ENCODE measurements at places on chromosomes 6 and 20.

- no peak for DNase-seq
These were observed 15.2 kb upstream of the ARFGEF2 start for GRCh38 chr20:48906221-48906877.

DNA sequence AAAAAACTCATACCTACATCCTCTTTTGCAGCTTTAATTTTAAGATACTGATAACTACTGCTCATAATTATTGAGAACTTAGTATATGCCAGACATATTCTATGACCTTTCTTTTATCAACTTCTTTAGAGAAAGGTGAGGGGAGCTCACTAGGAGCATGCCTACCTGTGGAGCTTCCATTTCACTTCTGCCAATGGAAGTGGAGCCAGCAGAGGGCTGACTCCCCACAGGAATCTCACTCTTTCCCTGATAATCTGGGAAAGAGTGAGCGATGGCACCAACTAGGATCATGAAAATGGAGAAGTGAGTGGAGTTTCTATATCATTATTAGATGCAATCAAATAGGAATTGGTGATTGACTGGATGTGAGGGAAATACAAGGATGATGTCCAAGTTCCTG lies 484.9 kb downstream of the LMBRD1 start:
- DNase-seq: no peak

DNA sequence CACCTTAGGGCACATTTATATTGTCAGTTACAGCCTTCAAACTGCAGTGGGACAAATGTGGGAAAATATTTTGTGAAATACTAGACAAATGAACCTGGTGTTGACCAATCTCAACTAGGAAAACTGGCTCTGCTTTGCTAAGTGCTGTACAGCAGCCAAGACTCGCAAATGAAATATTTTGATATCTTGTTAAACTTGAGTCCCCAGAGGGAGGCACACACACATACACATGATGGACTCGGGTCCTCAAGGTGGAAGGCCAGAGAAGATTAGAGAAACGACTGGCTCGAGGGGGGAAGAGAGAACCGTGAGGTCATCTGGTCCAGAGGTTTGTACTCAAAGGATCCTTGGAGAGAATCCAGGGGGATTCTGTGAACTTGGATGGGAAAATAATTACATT lies 67.3 kb upstream of the JAG1 start:
- peak; percentile 27 for DNase-seq

GRCh38 chr6:135036731-135037420 lies 17.7 kb downstream of the HBS1L start:
- DNase-seq: no peak

DNA sequence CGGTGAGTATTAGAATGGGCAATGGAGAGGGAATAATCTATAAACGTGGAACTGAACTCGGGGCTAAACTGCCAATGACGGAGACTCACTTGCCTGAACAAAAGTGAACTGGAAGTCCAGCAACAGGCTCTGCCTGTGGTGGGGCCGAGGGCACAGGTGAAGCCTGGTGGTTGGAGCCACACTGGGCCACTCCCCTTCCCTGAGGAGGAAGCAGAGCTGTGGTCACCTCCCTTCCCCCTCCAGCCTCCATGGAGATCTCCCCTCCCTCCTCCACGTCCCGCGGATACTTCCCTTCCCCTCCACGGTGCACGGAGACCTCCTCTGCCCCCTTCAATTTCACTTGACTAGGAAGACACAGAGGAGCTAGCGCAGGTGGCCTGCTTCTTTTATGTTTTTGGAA lies 14.7 kb upstream of the DSP start:
- DNase-seq: no peak

All from foreskin fibroblast (primary cell).